ENCODE measurements at places on chromosomes 4 and X.
A peak's percentile ranks its signal among the peaks of the same experiment; 100 is the strongest.

GRCh38 chr4:111798840-111799239, 346.4 kb upstream of the FAM241A start:
- no peak for DNase-seq

DNA sequence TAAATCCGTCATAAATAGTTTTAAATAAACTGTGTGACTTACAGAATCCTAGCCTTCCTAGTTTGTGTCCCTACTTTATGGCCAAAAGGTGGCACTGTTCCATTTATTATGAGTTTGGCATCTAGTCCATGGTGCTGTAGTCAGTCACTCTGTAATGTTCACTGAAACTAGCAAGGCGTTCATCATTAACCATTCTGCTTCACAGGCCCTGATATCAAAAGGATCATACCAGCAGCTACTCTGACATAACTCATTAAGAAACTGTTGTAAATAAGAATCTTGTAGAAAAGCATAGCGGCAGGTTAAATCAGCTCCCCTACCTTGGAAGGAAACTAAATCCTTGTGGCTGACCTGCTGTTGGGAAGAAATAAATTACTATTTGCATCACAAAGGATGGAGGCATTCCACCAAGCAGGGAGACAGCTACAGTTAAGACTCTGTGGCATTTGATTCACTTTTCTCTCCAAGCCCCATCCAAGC, 919.6 kb upstream of the DIAPH2 start:
- DNase-seq, result peak; percentile 52

- DNase-seq, result peak; percentile 88
Measured at GRCh38 chrX:16828124-16828908, 41.8 kb downstream of the RBBP7 start.

GRCh38 chr4:6956434-6957147, 47.0 kb downstream of the TBC1D14 start:
- no peak for DNase-seq

GRCh38 chr4:1048773-1049590, 37.6 kb downstream of the FGFRL1 start:
- peak; percentile 68 for DNase-seq

DNA sequence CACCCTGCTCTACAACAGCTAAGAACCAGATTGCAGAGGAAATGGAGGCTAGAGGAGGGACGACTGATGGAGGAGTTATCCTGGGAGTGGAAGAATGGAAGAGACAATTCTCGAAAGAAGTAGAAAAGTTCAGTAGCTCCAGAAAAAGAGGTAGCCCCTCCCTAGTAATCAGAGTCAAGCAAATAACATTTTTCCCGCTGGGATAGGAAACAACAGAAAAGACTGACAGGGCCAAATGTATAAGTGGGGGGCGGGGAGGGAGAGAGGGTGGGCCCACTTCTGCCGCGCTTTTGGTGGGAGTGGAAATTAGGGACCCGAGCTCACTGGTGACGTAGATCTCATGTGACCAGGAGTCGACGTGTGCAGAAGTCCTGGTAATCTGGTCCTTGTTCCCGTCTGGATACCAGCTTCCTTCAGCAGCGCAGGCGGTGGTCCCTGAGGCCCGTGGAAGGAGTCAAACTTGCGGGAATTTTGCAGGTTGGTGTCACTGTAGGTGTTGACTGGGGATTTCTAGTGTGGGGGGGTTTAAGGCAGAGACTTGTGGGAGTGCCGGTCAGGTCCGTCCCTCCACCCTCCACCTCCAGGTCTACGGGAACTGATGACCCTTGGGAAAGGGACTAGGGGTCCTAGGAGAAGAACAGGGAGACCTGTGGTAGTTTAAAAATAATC, at the start of gene TCEAL9:
Gene TCEAL9 (plus strand): TSS at position 377 of the 669 bp plus-strand sequence. CDS start 1,179 bp downstream, outside the sequence.
- DNase-seq, result peak; percentile 81
